Omental fat pad (tissue), 4 donors: ENCODE measurements at places on chromosomes 3 and 15. TPM values are rescaled to one million over a fixed set of nuclear protein-coding genes. Genes with fewer than 3 reads are reported as not detected.

DNA sequence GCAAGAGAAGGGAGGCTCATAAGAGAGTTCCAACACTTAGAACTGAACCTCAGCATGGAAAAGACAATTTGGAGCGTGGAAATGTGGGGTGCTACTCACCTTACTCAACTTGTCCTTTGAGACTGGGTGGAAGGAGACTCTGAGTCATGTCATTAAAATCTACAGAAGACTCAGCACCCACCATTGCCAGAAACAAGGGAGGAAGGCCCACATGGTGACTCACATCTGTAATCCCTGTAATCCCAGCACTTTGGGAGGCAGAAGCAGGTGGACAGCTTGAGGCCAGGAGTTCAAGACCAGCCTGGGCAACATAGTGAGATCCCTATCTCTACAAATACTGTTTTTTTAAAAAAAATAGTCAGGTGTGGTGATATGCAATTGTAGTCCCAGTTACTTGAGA lies 161.9 kb upstream of the UBE3A start:
- no peak for DNase-seq

- no peak for DNase-seq
Measured at GRCh38 chr3:195897081-195897852, 11.1 kb downstream of the TNK2 start.

DNA sequence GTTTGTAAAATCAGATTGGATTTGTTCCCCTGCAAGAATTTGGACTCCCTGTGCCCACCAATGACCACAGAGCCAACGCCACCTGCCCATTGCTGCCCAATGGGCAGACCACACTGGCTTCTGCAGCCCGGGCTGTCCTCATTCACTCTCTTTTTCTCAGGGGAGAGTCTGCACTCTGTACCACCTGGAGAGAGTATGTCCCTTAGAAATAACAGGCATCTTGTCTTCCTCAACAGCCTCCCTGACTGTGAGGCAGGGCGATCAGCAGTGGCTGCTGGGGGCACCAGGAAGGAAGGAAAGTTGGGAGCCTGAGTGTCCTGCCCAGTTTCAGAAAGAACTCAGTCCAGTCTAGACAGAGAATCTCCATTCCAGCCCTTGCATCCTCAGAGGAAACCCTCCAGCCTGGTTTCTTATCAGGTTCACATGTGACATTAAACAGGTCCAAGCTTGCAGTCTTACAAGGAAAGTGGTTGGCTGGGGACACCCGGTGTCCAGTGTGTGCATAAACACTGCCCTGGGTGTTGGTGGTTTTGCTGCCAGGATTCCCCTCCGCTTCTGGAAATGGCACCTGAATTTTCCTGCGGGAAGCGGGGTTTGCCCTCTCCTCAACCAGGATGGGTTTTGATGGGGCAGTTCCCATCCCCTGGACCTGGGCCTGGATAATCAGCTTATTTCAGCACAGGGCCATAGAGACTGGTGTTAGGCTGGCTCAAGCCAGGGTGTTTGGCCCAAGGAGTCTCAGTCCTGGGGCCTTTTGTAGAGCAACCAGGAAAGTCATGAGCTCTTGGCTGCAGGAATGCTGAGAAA lies 37.2 kb downstream of the SSUH2 start:
- DNase-seq = no peak

GRCh38 chr15:62087671-62088352 lies 21.0 kb downstream of the C2CD4A start:
- no peak for DNase-seq

GRCh38 chr15:67296188-67296587 lies 41.6 kb downstream of the IQCH start:
- no peak for DNase-seq

LMOD3 gene
- not detected for total RNA-seq

MYZAP gene
- 20.3 TPM for total RNA-seq

CCR3 gene
- not detected for total RNA-seq

GPR87 gene
- total RNA-seq = not detected
